DND-41 (cell line): ENCODE measurements at places on chromosomes 4 and X.

GRCh38 chrX:17005712-17006368 lies 59.4 kb downstream of the REPS2 start:
- no peak for DNase-seq

GRCh38 chrX:82196866-82197265 lies 995.0 kb downstream of the SH3BGRL start:
- no peak for DNase-seq

- no peak for DNase-seq
These were observed 896.5 kb downstream of the PDHA2 start for GRCh38 chr4:96736352-96736889.

DNA sequence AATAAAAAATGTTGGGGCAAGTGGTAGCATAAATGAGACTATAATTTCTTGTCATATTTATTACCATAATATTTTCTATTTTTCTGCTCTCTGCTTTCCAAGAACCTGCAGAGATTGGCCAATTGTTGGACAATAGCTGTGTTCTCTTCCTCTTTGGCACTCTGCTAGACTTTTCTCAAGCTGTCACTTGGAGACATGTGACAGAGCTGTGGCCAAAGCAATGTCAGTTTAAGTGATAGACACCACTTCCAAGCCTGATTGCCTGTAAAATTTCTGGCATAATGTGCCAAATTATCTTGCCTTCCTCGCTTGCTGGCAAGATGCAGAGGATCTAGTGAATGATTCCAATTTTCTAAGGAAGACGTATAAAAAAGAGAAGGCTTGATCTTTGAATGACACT lies 162.2 kb upstream of the NDST4 start:
- peak; percentile 24 for DNase-seq

- DNase-seq = no peak
These were observed 2.7 kb downstream of the GASK1B start for GRCh38 chr4:158169931-158170690.
